Fibroblast of lung (primary cell): ENCODE measurements at places on chromosomes 16 and 17.
A peak's percentile ranks its signal among the peaks of the same experiment; 100 is the strongest.

GRCh38 chr17:45114117-45114932 lies 18.0 kb downstream of the PLCD3 start:
- H3K27me3 ChIP-seq = no peaks in the 10 kb centered on the region
- no peak overlapping the region for H3K27ac ChIP-seq
- peaks cover 19% of the 10 kb centered on the region for H3K36me3 ChIP-seq
- H3K4me1 ChIP-seq = no peaks in the 10 kb centered on the region

GRCh38 chr16:66130296-66130905 lies 236.1 kb upstream of the CDH5 start:
- no peak overlapping the region for H3K4me3 ChIP-seq
- H3K27ac ChIP-seq = peak overlapping the region; percentile 58
- H3K27me3 ChIP-seq = no peaks in the 10 kb centered on the region
- H3K4me1 ChIP-seq = peaks cover 46% of the 10 kb centered on the region
- DNase-seq = peak; percentile 82
- H3K36me3 ChIP-seq = no peaks in the 10 kb centered on the region

DNA sequence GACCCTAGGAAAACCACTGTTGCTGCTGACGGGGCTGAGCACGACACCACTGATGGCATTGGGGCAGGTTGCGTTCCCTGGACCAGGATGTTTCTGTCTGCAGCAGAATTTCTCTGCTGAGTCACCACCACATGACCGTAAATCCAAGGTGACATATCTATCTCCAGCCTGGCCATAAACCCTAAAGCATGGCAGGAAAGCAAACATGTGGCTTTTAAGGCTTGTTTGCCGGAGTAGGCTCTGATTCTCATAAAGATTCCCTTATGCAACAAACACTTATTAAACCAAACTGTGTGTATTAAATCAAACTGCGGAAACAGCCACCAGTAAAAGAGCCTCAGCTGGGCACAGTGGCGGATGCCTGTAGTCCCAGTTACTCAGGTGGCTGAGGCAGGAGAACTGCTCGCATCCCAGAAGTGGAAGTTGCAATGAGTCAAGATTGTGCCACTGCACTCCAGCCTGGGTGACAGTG lies 17.3 kb downstream of the MPHOSPH6 start:
- peak; percentile 50 for DNase-seq
- H3K36me3 ChIP-seq = peaks cover 5% of the 10 kb centered on the region
- no peak overlapping the region for H3K4me3 ChIP-seq
- H3K27ac ChIP-seq = no peak overlapping the region

DNA sequence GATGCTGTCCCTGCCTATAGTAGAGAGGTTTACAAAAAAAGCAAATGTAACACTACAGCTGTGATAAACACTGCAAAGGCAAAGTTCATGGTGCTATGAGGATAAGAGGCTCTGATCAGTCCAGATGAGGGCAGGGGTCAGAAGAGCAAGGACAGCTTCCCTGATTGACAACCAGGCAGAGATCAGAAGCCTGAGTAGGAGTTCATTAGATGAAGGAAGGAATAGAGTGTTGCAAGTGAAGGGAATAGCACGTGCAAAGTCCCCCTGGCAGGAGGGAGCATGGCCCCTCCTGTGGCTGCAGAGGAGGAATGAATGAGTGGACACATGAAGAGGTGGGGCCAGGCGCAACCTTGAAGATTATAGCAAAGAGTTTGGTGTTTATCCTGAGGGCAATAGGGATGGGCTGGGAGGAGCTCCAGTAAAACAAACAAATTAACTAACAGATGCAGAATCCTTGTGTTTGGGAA lies 208.4 kb upstream of the IRX5 start:
- no peak for DNase-seq
- H3K36me3 ChIP-seq = no peaks in the 10 kb centered on the region
- H3K4me1 ChIP-seq = no peaks in the 10 kb centered on the region
- no peaks in the 10 kb centered on the region for H3K27me3 ChIP-seq
- no peak overlapping the region for H3K4me3 ChIP-seq

GRCh38 chr16:75086281-75086680 lies 30.3 kb downstream of the LDHD start:
- no peak overlapping the region for H3K4me3 ChIP-seq
- no peak for DNase-seq
- no peaks in the 10 kb centered on the region for H3K36me3 ChIP-seq

DNA sequence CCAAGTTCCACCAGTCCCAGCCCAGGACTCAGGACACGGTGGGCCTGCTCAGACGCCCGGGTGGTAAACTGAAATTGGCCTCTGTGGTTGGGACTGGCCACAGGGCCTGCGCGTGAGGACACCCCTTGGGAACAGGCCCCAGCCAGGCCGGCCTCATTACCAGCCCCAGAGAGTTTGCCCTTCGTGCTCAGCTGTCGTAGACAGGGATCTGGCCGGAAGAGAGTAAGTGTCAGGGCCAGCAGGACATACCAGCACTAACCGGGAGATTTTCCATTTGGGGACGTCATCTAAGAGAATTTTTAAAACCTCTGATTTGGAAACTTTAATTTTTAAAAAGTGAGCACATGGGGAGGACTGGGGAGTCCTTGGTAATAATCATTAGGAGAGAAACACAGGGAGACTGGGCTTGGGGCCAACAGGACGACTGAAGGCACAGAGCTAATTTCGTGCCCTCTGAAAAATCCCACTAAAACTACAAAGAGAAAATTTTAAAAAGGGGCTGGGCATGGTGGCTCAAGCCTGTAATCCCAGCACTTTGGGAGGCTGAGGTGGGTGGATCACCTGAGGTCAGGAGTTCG lies 2.4 kb upstream of the RBFOX3 start:
- peaks cover 5% of the 10 kb centered on the region for H3K27me3 ChIP-seq
- H3K27ac ChIP-seq = no peak overlapping the region
- no peak overlapping the region for H3K4me3 ChIP-seq
- no peaks in the 10 kb centered on the region for H3K4me1 ChIP-seq
- DNase-seq = no peak

- DNase-seq = peak; percentile 29
- no peaks in the 10 kb centered on the region for H3K36me3 ChIP-seq
- peaks cover 5% of the 10 kb centered on the region for H3K4me1 ChIP-seq
- no peaks in the 10 kb centered on the region for H3K27me3 ChIP-seq
- no peak overlapping the region for H3K4me3 ChIP-seq
These were observed 330.3 kb upstream of the CDH5 start for GRCh38 chr16:66036184-66036583.

GRCh38 chr17:64218066-64218465 lies 45.0 kb downstream of the TEX2 start:
- H3K27ac ChIP-seq = no peak overlapping the region
- H3K27me3 ChIP-seq = no peaks in the 10 kb centered on the region
- no peak for DNase-seq
- peaks cover 10% of the 10 kb centered on the region for H3K4me1 ChIP-seq
- peaks cover 5% of the 10 kb centered on the region for H3K36me3 ChIP-seq

DNA sequence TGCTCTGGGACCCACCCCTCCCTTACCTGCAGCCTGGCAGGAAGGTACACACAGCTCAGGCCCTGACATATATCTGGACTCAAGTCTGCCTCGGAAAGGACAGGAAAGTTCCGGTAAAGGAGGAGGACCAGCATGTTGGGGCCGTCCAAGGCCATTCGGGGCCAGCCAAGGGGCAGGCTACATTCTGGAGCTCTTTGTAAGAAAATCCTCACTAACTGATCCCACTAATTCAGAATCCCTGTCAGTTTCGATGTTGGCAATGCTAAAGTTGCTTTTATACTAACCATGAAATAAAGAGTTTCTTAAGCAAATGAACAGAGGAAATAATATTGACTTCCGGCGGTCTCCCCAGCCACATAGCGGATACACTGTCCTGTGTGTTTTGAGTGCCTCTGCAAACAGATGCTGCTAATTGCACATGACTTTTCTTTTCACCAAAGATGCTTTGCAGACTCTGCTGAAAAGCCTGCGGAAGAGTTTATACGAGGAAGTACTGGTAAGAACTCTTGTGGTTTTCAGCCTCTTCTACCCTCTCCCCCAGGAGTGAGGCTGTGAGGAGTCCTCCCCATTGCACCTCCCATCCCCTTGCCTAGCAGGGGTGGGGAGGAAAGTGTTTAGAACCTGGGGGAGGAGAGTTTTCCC lies 54.8 kb downstream of the PLXDC1 start:
- H3K27ac ChIP-seq = no peak overlapping the region
- H3K4me1 ChIP-seq = peaks cover 4% of the 10 kb centered on the region
- DNase-seq = no peak
- H3K4me3 ChIP-seq = no peak overlapping the region

DNA sequence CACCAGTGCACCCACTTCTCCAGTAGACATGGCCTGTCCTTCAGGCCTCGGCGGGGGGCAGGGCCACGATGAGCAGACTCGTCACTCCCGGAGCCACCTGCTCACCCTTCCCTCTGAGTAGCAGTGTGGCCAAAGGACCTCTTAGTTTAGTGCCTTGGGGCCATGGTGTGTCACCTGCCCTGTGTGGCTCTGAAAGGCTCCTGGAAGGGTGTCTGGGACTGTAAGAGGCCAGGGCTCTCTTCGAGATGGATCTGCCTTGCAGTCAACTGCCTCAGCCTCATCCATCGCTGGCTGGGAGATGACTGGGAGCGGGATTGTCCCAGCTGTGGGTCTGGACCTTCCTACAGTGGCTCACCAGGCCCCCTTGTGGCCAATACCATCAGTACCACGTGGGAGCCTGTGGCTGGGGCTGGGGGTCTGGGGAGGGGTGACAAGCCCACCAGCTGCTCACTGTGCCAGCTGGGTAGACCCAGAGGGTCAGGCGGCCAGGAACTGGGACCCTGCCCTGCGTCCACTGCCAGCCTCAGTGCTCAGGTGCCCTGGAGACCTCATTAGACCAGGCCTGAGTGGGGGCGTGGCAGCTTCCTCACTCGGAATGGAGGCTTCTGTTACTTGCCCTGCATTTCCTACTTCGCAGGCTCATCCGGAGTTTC lies 133.4 kb downstream of the OR1D5 start:
- no peak overlapping the region for H3K27ac ChIP-seq
- DNase-seq = peak; percentile 16
- no peaks in the 10 kb centered on the region for H3K4me1 ChIP-seq
- no peak overlapping the region for H3K4me3 ChIP-seq

DNA sequence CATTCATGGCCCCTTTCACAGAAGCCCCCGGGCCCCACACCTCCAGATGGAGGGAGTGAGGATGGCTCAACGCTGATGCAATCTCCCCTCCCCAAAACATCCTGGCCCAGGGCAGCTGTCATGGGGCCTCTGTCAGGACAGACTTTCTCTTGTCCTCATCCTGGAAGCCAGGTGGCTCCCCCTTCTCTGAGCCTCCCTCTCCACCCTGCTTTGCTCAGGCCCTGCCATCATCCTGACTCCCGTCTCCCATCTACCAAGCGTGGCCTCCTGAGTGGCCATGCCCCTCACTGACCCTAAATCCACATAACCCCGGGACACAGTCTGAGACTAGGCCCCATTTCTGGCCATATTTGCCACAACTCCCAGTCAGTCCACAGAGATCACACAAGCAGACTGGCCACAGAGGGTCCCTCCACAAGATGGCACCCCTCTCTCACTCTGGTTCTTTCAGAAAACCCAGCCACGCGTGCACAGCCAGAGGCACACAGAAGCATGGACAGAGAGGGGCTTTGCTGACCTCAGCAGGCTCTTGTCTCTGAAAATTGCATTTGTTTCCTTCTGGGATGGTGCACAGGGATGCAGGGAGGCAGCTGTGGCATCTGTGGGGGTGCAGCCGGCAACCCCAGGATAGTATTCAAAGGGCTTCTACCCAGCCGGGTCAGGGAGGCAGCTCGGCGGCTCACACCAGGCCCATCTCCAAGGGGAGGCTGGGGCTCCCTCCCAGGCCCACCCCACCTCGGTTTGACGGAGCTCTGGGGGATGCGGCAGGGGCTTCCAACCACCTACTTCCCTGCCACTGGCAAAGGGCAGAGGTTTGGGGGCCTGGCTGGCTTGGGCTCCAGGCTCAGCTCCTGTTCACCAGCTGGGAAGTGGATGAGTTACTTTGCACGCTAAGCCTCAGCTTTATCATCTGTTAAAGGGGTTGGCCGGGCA lies 16.9 kb downstream of the DOC2B start:
- H3K27ac ChIP-seq = no peak overlapping the region
- H3K4me3 ChIP-seq = no peak overlapping the region
- DNase-seq = peak; percentile 14

- no peak overlapping the region for H3K4me3 ChIP-seq
- no peaks in the 10 kb centered on the region for H3K36me3 ChIP-seq
- H3K4me1 ChIP-seq = no peaks in the 10 kb centered on the region
- no peaks in the 10 kb centered on the region for H3K27me3 ChIP-seq
- H3K27ac ChIP-seq = no peak overlapping the region
These were observed 29.8 kb upstream of the MYH2 start for GRCh38 chr17:10579270-10579669.

GRCh38 chr16:361872-362701 lies 8.3 kb downstream of the MRPL28 start:
- no peak overlapping the region for H3K4me3 ChIP-seq
- H3K4me1 ChIP-seq = no peaks in the 10 kb centered on the region
- no peaks in the 10 kb centered on the region for H3K27me3 ChIP-seq
- peak; percentile 63 for DNase-seq
- H3K27ac ChIP-seq = no peak overlapping the region

DNA sequence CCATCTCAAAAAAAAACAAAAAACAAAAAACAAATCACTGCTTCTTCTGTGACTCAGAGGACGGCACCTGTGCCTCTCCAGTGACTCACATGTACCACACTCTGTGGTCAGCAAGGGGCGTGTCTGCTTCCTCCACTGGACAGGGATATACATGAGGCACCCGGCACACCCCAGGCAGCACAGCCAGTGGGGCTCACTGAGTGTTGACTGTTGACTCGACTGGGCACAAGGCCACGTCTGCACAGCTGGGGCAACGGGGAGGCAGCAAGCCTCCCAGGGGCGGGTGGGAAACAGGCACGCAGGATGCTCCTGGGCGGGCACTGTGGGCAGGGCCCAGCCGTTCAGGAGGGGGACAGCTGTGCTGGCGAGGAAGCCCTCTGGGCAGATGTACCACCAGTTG lies 64.1 kb downstream of the TIMM22 start:
- no peaks in the 10 kb centered on the region for H3K27me3 ChIP-seq
- peaks cover 3% of the 10 kb centered on the region for H3K4me1 ChIP-seq
- peaks cover 11% of the 10 kb centered on the region for H3K36me3 ChIP-seq
- no peak overlapping the region for H3K4me3 ChIP-seq
- peak; percentile 98 for DNase-seq

GRCh38 chr16:88846088-88846487 lies 10.7 kb downstream of the GALNS start:
- peak; percentile 14 for DNase-seq
- H3K4me1 ChIP-seq = no peaks in the 10 kb centered on the region
- H3K27ac ChIP-seq = no peak overlapping the region
- H3K4me3 ChIP-seq = no peak overlapping the region
- no peaks in the 10 kb centered on the region for H3K36me3 ChIP-seq

DNA sequence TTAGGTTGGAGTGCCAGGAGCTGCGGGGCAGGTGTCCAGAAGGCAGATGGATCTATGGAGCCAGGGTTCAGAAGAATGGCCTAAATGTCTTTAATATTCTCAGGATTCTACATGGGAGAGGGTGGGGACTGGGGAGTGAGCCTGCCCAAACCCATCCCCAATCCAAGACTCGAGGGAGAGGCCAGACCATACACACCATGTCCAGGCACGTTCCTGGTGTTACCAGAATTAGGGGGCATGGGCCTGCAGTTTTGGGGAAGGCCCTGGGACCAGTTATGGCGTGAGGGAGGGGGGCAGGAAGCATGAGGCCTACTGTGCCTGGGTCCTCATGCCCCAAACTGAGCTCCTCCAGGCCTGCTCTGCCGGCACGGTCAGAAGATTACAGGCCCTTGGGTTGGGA lies 1.9 kb downstream of the TAX1BP3 start:
- H3K4me1 ChIP-seq = peaks cover 11% of the 10 kb centered on the region
- no peaks in the 10 kb centered on the region for H3K27me3 ChIP-seq
- no peak for DNase-seq
- peak overlapping the region; percentile 98 for H3K4me3 ChIP-seq
- H3K27ac ChIP-seq = no peak overlapping the region
